ENCODE measurements at places on chromosomes 6 and 20. TPM values are rescaled to one million over a fixed set of nuclear protein-coding genes. Genes with fewer than 3 reads are reported as not detected.

GINS1 gene
- total RNA-seq = 26.6 TPM

GPR6 gene
- not detected for total RNA-seq

DNA sequence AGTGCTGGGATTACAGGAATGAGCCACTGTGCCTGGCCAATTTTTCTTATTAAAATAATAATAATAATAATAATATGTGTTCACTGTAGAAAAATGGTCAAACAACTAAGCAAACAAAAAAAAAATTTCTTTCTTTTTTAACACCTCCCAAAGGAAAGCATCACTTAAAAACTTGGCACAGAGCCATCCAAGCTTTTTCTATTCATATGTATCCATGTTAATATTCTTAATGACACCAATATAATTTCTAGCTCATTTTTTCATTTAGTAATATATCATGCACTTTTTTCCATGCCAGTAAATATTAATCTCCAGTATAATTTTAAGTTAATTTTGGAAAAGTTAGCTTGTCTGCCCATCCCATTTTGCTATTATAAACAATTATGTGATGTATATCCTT, 101.8 kb downstream of the MBOAT1 start:
- no peaks in the 10 kb centered on the region for H3K27me3 ChIP-seq
- DNase-seq = no peak
- H3K36me3 ChIP-seq = no peaks in the 10 kb centered on the region
- no peak overlapping the region for H3K27ac ChIP-seq
- no peaks in the 10 kb centered on the region for H3K4me1 ChIP-seq

GRCh38 chr6:152380351-152380767, 256.8 kb downstream of the SYNE1 start:
- H3K27me3 ChIP-seq = no peaks in the 10 kb centered on the region
- no peak overlapping the region for H3K4me3 ChIP-seq
- no peaks in the 10 kb centered on the region for H3K4me1 ChIP-seq
- H3K27ac ChIP-seq = no peak overlapping the region
- DNase-seq = no peak
- no peaks in the 10 kb centered on the region for H3K36me3 ChIP-seq

CARMIL1 gene
- total RNA-seq = 25.7 TPM

- peaks cover 28% of the 10 kb centered on the region for H3K4me1 ChIP-seq
- peak; percentile 33 for DNase-seq
- no peak overlapping the region for H3K27ac ChIP-seq
- H3K4me3 ChIP-seq = no peak overlapping the region
Observed at GRCh38 chr20:63702751-63703470, 4.9 kb downstream of the ARFRP1 start.

DNA sequence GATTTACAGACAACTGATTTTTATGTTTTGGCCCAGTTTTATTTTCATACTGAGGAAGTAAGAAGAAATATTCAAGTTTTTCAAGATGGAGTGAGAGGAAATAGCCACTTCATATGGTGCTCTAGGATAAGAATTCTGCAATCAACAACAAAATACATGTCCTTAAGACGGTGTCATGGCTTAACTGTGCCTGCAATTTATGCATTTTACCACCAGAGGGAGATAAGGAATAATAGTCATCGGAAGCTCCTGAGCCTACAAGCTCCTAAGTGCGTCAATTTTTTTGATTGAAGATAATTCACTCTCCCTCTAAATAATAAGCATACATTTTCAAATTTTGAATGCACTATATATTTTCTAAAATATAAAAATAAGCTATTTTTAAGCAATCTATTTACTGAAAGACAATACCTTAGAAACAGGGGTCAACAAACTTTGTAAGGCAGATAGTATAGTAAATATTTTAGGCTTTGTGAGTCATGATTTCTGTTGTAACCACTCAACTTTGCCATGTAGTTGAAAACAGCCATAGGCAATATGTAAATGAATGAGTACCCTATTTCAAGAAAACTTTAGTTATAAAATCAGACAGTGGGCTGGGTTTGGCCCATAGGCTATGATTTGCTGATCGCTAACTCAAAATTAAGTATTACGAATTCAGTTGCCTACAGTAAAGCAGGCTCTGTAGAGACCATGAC, 230.9 kb upstream of the DTNBP1 start:
- H3K4me3 ChIP-seq = no peak overlapping the region
- H3K4me1 ChIP-seq = no peaks in the 10 kb centered on the region
- DNase-seq = no peak

- H3K27ac ChIP-seq = no peak overlapping the region
- H3K27me3 ChIP-seq = no peaks in the 10 kb centered on the region
- H3K36me3 ChIP-seq = no peaks in the 10 kb centered on the region
- no peak for DNase-seq
- no peaks in the 10 kb centered on the region for H3K4me1 ChIP-seq
Observed at GRCh38 chr6:146240322-146240721, 211.5 kb downstream of the GRM1 start.

- no peaks in the 10 kb centered on the region for H3K4me1 ChIP-seq
- no peak for DNase-seq
Observed at GRCh38 chr20:9149796-9150195, 80.9 kb downstream of the PLCB4 start.

LBP gene
- total RNA-seq = not detected

DEFB118 gene
- not detected for total RNA-seq

SPATS1 gene
- not detected for total RNA-seq

TMEM151B gene
- total RNA-seq = not detected

DNA sequence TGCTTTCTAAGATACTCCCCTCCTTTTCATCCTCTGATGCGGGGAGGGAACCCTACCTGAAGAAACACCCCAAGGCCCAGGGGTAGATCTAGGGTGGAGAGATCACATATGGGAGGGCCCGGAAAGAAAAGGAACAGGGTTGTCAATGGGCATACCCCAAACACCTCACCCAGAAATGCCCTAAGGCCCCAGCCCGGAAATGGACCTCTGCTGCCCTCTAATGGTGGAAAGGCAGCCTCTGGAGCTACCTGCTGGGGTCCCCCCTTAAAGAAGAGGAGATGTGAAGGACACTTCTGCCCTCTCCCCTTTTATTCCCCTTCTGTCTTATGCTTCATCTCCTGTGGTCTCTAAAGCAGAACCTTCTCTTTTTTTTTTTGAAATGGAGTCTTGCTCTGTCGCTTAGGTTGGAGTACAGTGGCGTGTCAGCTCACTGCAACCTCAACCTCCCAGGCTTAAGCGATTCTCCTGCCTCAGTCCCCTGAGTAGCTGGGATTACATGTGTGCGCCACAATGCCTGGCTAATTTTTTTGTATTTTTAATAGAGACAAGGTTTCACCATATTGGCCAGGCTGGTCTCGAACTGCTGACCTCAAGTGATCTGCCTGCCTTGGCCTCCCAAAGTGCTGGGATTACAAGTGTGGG, 458 bp upstream of the ARMC12 start:
- H3K27me3 ChIP-seq = no peaks in the 10 kb centered on the region
- no peaks in the 10 kb centered on the region for H3K36me3 ChIP-seq
- H3K4me1 ChIP-seq = peaks cover 7% of the 10 kb centered on the region
- no peak overlapping the region for H3K27ac ChIP-seq
- peak; percentile 51 for DNase-seq

GRCh38 chr6:12610862-12611261, 105.7 kb upstream of the PHACTR1 start:
- H3K27ac ChIP-seq = no peak overlapping the region
- H3K36me3 ChIP-seq = no peaks in the 10 kb centered on the region
- H3K4me1 ChIP-seq = no peaks in the 10 kb centered on the region
- DNase-seq = no peak
- H3K4me3 ChIP-seq = no peak overlapping the region

GRCh38 chr6:41748542-41748941, 1.3 kb upstream of the PGC start:
- H3K4me1 ChIP-seq = peaks cover 18% of the 10 kb centered on the region
- no peaks in the 10 kb centered on the region for H3K27me3 ChIP-seq
- no peak overlapping the region for H3K27ac ChIP-seq
- no peak overlapping the region for H3K4me3 ChIP-seq

PTK7 gene
- total RNA-seq = 110 TPM

- H3K4me3 ChIP-seq = no peak overlapping the region
- peaks cover 42% of the 10 kb centered on the region for H3K36me3 ChIP-seq
- H3K4me1 ChIP-seq = peaks cover 31% of the 10 kb centered on the region
- peak overlapping the region; percentile 53 for H3K27ac ChIP-seq
Observed at GRCh38 chr6:33781131-33781975, 7.6 kb downstream of the LEMD2 start.

DNA sequence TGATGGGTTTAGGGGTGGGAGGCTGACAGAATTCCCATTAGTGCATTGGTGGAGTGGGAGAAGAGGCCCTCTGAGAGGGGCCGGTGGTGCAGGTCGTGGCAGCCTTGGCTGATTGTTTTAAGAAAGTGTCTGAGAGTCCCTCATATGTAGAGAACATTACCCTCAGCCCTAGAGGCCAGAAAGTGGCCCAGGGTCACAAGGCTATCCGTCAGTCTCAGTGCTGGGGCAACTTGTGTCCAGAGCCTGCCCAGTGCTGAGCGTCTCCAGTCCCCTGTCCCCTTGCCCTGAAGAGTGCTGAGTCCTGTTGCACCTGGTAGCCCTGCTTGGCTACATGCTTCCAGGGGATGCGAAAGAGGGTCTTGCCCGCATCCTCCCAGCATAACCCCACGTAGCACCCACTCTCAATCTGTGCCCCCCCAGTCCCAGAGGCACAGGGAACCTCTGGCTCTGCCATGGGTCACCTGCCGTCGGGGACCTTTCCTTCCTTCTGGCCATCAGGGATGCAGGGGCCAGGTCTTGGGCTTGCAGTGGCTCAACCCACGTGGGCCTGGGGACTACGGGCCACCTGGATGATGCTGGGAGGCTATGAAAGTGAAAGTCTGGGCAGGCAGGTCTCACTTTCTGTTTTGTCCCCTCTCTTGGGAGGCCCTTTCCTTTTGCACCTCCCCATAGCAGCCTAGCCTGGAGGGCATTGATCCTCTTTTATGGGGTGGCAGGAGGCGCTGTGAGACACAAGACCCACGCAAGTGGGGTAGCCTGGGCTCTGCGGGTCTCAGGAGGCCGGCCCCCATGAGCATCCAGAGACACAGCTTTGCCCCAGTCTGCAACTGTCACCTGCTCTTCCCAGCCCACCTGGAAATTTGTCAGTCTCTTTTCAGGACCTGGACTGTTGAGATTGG, 12.2 kb downstream of the DUSP15 start:
- no peak overlapping the region for H3K27ac ChIP-seq
- no peak overlapping the region for H3K4me3 ChIP-seq
- DNase-seq = no peak
- peaks cover 89% of the 10 kb centered on the region for H3K27me3 ChIP-seq
- H3K36me3 ChIP-seq = no peaks in the 10 kb centered on the region

DNA sequence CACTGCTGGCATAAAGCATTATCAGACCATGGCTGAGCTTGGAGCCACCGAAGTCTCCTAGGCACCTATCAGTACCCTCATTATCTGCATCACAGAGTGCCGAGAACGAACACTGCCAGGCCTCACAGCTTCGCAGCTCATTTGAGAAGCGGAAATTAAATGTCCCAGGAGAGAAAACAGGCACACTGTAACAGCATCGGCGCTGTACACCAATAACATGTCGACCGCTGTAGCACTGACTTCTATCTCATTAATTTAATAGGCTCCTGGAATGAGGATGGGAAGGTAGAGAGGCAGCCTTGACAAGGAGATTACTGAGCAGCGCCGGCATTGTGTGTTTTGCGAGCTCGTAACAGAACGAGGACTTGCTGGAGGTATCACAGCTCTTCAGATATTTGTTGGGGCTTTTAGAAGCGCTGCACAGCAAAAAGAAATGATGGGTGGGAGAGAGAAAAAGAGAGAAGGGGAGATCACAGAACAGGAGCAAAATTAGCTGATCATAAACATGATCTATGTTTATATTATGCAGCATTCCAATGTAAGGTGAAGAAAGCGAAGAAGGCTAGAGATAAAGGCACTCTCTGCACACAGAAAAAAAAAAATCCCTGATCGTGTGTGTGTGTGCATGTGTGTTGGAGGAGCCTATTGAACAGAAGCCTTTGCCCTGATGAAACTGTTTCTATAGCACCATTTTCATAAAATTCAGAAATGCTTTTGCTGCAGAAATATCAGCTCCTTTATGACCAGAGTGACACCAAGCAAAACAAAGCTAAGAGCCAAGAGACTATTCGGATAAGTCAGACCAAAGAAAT, 29.2 kb downstream of the ID4 start:
- H3K36me3 ChIP-seq = no peaks in the 10 kb centered on the region
- no peak for DNase-seq
- H3K4me1 ChIP-seq = peaks cover 12% of the 10 kb centered on the region
- no peaks in the 10 kb centered on the region for H3K27me3 ChIP-seq
- H3K27ac ChIP-seq = 0 out of 2 replicates have a peak overlapping the region, but pooled peaks have one; percentile 14

GRCh38 chr20:8809107-8809953, 259.6 kb upstream of the PLCB4 start:
- no peaks in the 10 kb centered on the region for H3K36me3 ChIP-seq
- H3K4me1 ChIP-seq = no peaks in the 10 kb centered on the region
- no peak overlapping the region for H3K27ac ChIP-seq
- DNase-seq = no peak
- H3K27me3 ChIP-seq = no peaks in the 10 kb centered on the region

CRIP3 gene
- 10.0 TPM for total RNA-seq

TCEA2 gene
- total RNA-seq = 100 TPM

ZSWIM3 gene
- total RNA-seq = 2.7 TPM

ULBP2 gene
- 4.4 TPM for total RNA-seq

- H3K4me3 ChIP-seq = no peak overlapping the region
- peaks cover 31% of the 10 kb centered on the region for H3K36me3 ChIP-seq
- no peak for DNase-seq
- no peaks in the 10 kb centered on the region for H3K27me3 ChIP-seq
- no peak overlapping the region for H3K27ac ChIP-seq
Observed at GRCh38 chr20:32435449-32436107, 77.4 kb downstream of the ASXL1 start.

OR12D2 gene
- total RNA-seq = not detected

SRSF3 gene
- total RNA-seq = 282 TPM

- peak; percentile 4 for DNase-seq
- no peak overlapping the region for H3K4me3 ChIP-seq
- H3K36me3 ChIP-seq = no peaks in the 10 kb centered on the region
- no peak overlapping the region for H3K27ac ChIP-seq
- no peaks in the 10 kb centered on the region for H3K4me1 ChIP-seq
Observed at GRCh38 chr20:13458860-13459451, 179.8 kb downstream of the TASP1 start.

DNA sequence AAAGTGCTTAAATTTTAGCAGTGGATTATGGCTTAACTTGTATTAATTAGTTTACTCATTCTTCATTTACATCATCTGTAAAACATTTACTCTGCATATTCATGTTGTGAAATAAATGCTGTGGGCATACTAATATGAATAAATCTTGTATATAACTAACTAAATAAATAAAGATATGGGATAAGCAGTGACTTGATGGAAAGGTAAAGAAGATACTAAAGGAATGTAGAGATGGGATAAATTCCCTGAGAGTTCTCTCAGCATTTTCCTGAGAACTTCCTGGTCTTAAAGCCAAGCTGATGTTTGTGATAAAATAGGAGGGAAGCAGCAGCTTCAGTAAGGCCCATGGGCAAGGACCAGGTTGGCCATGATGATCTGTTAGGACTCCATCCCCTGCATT, 652.1 kb downstream of the RNF144B start:
- no peak overlapping the region for H3K27ac ChIP-seq
- DNase-seq = no peak
- no peaks in the 10 kb centered on the region for H3K4me1 ChIP-seq
- no peaks in the 10 kb centered on the region for H3K27me3 ChIP-seq

Data from PC-9 (cell line).